ENCODE measurements at places on chromosomes 12 and 14.

DNA sequence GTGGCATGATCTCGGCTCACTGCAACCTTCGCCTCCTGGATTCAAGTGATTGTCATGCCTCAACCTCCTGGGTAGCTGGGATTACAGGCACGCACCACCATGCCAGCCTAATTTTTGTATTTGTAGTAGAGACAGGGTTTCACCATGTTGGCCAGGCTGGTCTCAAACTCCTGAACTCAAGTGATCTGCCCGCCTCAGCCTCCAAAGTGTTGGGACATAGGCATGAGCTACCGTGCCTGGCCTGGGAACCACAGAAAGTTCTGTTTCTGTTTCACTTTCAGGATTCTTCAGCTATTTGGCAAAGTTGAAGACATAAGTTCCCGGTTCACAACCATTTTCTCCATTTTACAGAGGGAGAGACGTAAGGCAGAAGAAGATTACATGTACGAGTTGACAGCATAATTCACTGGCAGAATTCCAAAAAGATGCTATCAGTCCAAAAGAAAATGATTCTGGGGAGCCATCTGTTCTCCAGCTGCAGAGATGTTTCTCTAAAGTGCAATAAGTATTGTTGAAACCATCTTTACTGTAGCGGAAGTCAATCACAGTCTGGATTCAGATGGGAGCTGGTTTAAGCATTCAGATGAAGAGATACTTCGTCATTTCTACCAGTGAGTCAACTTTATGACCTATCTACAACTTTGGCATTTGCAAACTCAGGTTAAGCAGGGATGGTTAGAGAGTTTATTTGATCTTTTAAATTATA is 8.1 kb upstream of the RNF34 start:
- no peak for DNase-seq

- DNase-seq, result no peak
These were observed 216.4 kb downstream of the LRIG3 start for GRCh38 chr12:58703866-58704265.

GRCh38 chr12:68609998-68610369 is 715 bp upstream of the RAP1B start:
- peak; percentile 31 for DNase-seq

- DNase-seq, result no peak
These were observed 21.0 kb downstream of the BTG1 start for GRCh38 chr12:92124689-92125029.

DNA sequence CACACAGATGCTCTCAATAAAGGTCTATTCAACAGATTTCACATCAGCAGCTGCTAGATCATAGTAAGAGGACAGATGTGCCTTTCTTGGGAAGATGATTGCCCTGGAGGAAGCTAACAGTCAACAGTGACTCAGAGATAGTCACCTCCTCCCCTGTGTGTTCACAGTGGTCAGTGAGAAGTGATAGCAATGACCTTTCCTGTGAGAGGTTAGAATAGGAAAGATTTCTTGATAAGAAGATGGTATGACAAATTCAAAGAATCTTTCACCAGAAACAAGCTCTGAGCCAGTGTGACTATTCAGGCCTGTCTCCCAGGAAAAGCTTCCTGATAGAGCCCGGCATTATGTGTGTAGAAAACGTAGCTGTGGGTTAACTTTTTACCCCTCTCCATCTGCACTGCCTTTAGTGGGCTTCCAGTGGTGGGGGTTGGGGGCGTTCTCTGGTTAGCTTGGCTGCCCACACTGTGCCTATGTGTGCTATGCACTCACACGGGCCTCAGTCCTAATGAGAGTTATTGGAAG is 66.4 kb upstream of the ARHGAP5 start:
- DNase-seq, result peak; percentile 75

- DNase-seq, result no peak
These were observed 280.4 kb downstream of the GALC start for GRCh38 chr14:87712396-87713090.

DNA sequence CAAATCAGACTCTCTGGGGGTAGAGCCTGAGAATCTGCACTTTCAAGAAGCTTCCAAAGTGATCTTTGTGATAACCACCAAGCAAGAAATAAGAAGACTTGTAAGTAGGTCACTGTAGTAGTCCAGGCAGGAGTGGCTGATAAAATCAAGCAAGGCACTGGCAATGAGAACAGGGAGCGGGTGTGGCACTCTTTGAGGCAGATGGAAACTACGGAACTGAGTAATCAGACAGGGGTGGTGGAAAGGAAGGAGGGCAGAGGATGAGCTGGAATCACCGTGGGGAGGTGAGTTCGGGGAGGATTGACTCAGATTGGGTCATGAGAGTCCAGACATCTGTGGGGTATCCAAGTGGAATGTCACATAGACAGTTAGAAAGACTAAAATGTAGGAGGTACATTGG is 44.4 kb upstream of the PLXNC1 start:
- DNase-seq, result no peak

DNA sequence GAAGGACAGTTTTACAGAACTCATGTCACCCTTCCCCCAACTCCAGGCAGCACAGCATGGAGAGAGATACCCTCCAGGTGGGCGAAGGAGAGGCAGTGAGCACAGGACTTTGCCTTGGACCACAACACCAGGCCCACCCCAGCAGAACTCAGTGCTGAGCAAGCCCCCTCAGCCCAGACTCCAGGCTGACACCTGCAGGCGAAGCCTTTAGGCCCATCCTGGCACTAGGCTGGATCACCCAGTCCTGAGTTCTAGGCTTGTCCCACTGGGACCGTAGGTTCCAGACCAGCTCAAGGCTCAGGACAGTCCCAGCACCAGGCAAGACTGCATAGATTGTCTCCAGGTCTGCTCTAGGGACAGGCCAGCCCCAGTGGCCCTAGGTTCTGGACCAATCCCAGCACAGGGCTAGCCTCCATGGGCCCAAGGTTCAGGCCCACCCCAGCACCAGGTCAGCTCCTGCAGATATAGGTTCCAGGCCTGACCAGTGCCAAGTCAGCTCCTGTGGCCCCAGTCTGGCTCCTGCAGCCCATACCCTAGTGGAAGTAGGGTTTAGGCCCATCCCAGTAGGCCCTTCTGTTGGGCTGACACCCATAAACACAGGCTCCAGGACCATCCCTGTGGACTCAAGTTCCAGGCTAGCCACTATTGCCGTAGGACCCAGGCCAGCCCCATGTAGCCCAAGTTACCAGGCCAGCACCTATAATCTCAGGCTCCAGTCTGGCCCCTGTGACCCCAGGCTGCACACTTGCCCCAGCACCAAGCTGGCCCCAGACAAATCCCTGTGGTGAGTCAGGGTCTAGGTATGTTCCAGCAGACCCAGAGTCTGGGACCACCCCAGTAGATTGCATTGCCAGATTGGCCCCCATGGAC is 9.4 kb downstream of the WASHC3 start:
- DNase-seq, result no peak

DNA sequence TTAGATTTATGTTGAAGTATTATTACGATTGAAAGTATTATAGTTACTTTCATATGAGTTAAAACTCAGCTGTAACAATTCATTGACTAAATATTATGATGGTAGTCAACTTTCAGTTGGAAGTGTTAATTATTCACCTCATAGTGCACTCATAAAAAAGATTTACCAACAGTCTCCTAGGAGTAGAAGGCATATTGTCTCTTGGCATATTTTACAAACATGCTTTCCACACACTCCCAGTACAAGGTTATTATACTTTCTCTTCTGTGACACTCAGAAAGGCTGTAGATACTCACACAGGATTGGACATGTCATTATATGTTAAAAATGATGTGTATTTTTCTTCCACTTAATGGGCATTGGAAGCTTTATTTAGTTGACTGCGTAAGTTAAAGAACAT is 147.1 kb downstream of the NPAS3 start:
- DNase-seq, result no peak

- DNase-seq, result peak; percentile 15
These were observed 119.3 kb upstream of the OVCH1 start for GRCh38 chr12:29616664-29617406.

GRCh38 chr12:111155521-111155920 is 213.4 kb downstream of the PHETA1 start:
- no peak for DNase-seq

DNA sequence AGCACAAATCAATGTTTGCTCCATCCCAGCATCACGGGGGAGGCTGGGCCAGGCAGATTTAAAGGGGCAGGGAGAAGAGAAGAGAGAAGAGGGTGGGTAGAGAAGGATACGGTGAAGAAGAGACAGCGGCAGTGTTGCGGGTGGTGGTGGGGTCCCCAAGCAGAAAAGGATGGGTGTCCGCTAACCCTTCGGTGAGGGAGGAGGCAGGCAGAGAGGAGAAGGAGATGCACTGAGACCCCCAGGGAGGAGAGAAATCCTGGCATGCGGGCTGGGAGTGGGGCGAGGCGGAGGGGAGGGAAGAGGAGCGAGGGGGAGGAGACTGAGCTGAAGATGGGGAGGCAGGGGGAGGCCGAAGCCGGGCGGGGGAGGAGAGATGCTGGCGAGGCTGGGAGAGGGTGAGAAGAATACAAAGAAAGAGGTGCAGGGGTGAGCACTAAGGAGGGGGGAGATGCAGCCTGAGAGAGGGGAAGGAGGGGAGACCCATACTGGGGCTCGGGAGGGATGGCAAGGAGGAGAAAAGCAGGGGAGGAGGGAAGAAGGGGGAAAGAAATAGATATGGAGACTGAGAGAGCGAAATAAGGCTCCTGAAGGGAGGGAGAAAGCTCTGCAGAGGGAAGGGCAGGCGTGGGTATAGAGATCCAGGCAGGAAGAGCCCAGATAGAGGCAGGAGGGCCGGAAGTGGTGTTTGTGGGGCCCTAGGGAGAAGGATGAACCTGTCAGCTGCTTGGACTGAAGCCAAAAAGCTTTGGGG is at the start of gene JPH4:
TSS of gene JPH4 (minus strand) at position 231 of the 751 bp plus-strand sequence. CDS start 1,337 bp downstream, outside the sequence.
- DNase-seq, result no peak

GRCh38 chr14:54718046-54718445 is 151.1 kb downstream of the SAMD4A start:
- DNase-seq, result no peak

DNA sequence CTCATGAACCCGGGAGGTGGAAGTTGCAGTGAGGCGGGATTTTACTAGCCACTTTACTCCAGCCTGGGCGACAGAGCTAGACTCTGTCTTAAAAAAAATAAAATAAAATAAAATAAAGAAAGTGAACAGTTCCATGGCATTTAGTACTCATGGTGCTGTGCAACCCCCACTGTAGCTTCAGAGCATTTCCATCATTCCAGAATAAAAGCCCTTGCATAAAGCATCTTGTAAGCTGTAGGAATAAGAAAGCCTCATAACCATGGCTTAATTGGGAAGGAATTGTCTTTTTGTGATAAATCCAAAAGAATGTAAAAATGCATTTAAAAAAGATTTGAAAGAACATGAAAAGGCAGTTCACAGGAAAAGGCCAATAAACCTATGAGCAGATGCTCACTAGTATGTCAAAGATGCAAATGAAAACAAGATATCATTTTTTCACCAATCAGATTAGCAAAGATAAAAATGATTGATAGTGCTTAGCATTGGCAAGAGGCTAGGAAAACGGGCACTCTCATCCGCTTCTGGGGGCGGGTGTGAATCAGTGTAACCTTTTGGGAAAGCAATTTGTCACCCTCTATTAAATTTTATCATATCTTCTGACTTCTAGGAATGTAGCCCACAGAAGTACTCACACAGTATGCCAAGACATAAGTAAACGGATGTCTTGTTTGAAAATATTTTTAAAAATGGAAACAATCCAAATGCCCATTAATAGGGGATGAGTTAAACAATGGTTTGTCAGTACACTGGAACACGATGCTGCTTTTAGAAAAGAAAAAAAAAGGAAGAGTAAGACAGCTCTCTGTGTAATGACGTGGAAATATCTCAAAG is 46.6 kb downstream of the CFAP251 start:
- DNase-seq, result peak; percentile 19

- no peak for DNase-seq
These were observed 4.4 kb upstream of the CRACR2A start for GRCh38 chr12:3757261-3757660.

DNA sequence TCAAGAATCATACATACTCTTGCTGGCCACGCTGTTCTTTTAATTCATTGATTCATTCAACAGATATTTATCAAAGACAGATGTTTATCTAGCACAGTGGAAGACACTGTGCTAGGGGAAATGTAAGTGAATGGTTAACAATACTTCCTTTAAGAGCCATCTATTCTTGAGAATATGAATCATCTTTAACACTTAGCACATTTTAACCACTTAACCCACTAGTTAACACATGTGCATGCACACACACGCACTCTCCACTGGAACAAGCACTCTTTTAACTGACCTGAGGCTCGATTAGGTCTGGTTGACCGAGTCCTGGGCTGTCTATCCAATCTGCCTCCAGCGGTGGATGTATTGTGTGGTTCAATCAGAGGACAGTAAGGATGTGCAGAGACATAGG is 34.6 kb downstream of the LMNTD1 start:
- DNase-seq, result peak; percentile 85

- DNase-seq, result no peak
These were observed 13.2 kb downstream of the CLBA1 start for GRCh38 chr14:104998801-104999200.

GRCh38 chr14:68928770-68929550 is 50.1 kb downstream of the ACTN1 start:
- no peak for DNase-seq

DNA sequence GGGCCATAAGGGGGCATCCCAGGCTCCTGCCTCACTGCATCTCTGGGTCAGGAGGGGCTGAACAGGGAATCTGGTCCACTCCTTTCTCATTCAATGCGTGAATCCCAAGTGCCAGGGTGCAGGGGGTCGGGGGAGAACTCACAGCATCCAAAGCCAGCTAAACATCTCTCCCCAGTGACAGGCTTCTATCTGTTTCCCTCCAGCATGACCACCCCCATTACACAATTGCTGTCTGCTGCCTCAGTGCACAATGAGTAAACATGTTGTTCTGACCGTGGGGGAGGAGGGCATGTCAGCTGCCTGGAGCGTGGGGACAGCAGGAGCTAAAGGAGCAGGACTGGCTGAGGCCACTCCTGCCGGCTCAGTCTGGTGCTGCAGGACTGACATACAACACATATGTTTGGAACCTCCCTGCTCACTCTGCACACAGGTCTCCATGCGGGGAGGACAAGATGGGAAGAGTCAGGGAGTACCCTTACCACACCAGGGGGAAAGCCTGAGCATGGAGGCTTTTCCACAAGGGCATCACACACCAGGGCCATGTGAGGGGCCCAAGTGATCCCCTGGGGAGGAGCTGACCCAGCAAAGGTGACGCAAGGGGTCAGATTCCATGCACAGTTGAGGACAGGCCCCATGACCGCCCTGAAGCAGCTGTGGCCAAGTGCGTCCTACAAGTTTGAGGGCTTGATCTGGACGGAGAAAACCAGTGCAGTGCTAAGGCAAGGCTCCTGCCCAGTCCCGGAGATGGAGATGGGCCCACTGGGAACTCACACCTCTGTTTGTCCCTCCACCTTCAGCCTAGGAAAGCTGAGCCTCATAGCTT is 1.4 kb downstream of the TNS2 start:
- peak; percentile 90 for DNase-seq

- DNase-seq, result no peak
These were observed 19.8 kb downstream of the TSPAN8 start for GRCh38 chr12:71138011-71138410.

DNA sequence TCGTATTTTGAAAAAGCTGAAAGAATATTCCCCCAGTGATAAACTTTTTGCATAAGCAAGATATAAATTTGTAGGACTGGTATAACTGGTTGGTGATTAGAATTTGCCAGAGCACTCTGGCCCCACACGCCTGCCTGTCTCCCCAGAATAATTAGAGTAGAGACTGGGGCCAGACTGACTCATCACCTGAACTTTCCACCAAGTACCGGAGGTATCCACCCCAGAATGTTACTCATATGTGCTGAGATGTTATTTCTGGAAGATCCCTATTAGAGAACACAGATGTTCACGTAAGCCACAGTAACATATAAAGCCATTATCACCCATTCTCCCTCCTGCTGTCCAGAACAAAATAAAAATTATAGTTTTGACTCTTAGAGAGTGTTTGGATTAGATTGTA is 49.5 kb upstream of the PIWIL1 start:
- no peak for DNase-seq

GRCh38 chr12:6703631-6704030 is 3.0 kb upstream of the PIANP start:
- no peak for DNase-seq

All from renal cortical epithelial cell (primary cell).